ENCODE measurements at places on chromosomes 12 and 14.

- no peak for DNase-seq
Observed at GRCh38 chr12:110697236-110697635, 8.3 kb upstream of the HVCN1 start.

- no peak for DNase-seq
Observed at GRCh38 chr14:81192594-81192993, 28.2 kb downstream of the GTF2A1 start.

- DNase-seq: peak; percentile 16
Observed at GRCh38 chr12:93813972-93814821, 137.0 kb downstream of the CRADD start.

DNA sequence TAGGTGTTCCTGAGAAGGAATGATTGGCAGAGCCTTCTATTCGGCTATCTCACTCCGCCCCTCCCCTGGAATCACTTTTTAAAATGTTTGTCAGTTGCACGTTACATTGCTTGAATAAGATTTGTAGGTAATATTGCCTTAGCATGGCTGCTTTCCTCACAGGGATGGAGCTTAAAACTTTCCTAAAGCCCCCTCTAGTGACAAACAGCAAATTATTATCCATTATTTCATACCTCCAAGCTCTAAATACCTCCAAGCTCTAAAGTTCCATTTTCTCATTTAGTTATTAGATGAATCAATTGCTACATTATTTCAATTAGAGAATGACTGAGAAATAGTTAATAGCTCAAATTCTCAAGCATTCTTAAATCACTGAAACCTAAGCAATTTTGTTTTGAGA, 5.1 kb upstream of the SPATA7 start:
- DNase-seq: peak; percentile 11

- DNase-seq: no peak
Observed at GRCh38 chr12:15931590-15932053, 20.5 kb downstream of the DERA start.

DNA sequence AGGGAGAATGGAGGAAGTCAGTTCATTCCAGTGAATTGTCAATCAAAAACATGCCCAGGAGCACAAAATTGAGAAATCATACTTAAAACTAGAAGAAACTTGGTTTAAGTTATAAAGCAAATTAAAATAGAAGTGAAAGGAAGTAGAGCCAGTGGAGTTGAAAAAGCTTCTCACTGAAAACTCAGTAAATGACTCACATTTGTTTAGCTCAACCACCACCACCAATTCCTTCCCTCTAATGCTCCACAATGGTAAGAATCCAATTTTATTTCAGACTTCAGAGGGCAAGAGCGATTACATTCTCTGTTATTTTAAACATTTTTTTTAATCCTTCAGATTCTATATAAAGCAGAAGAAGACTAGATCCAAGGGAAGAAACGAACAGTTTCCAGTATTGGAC, 19.4 kb downstream of the UTP20 start:
- DNase-seq: no peak

DNA sequence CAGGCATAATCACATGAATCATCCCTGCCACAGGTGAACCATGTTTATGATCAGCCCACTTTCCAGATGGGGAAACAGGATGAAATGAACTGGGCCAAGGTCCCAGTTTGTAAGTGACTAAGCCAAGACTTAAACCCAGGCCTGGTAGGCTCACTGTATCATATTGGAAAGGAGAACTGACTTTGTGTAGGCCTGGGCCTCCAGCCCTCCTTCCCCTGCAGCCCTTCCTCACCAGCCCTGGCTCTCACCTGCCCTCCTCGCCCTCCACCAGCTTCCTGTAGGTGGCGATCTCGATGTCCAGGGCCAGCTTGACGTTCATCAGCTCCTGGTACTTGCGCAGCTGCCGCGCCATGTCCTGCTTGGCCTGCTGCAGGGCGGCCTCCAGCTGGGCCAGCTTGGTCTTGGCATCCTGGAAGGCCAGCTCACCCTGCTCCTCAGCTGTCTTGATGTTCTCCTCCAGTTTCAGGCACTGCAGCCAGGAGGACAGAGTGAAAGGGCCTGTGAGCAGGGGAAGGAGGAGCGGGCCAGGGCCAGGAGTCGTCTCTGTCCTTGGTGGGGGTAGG, 19.8 kb downstream of the KRT80 start:
- DNase-seq: no peak
